Lower leg skin (tissue), 4 donors: ENCODE measurements at places on chromosomes 11 and 22. TPM values are rescaled to one million over a fixed set of nuclear protein-coding genes. Genes with fewer than 3 reads are reported as not detected.

Gene PIM3
- 151 TPM for total RNA-seq

Gene GAS2
- 0.54 TPM for total RNA-seq

Gene CECR2
- total RNA-seq, result 1.8 TPM

Gene MRPL21
- 34.0 TPM for total RNA-seq
